ENCODE measurements at places on chromosomes 2 and 18.
A peak's percentile ranks its signal among the peaks of the same experiment; 100 is the strongest.

DNA sequence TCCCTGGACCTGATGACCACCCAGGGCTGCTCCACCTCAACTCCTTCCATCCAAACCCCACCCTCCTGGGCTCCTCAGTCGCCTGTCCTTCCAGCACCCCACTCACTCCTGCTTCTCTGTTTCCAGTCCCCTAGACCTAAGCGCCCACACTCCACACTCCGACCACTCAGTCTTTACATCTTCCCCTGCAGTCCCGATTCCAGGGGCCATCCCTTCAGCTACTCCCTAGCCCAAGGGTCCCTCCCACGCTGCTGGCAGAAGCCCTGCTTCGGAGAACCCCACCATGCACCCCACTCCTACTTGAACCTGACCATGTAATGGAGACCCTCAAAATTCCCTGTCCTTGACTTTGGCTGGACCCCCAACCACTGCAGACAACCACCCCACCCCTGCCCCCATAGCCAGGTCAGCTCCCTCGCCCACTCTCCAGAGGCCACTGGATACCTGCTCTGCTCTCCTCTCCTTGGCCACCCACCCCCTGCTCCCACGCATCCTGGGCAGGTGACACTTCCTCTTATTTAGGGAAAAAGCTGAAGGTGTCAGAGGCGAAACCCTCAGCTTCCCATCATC, 28.2 kb downstream of the EMX1 start:
- H3K27me3 ChIP-seq = no peaks in the 10 kb centered on the region
- no peak for DNase-seq
- no peaks in the 10 kb centered on the region for H3K4me1 ChIP-seq
- no peaks in the 10 kb centered on the region for H3K36me3 ChIP-seq
- no peak overlapping the region for H3K4me3 ChIP-seq
- H3K27ac ChIP-seq = no peak overlapping the region

- DNase-seq = no peak
- no peaks in the 10 kb centered on the region for H3K36me3 ChIP-seq
- H3K4me3 ChIP-seq = no peak overlapping the region
- no peak overlapping the region for H3K27ac ChIP-seq
- no peaks in the 10 kb centered on the region for H3K27me3 ChIP-seq
Observed at GRCh38 chr2:46471019-46471583, 8.3 kb upstream of the TMEM247 start.

- peaks cover 12% of the 10 kb centered on the region for H3K4me1 ChIP-seq
- DNase-seq = no peak
- no peak overlapping the region for H3K4me3 ChIP-seq
- no peaks in the 10 kb centered on the region for H3K27me3 ChIP-seq
Observed at GRCh38 chr2:239120664-239121063, 272.8 kb downstream of the TWIST2 start.

- H3K27ac ChIP-seq = no peak overlapping the region
- H3K4me1 ChIP-seq = no peaks in the 10 kb centered on the region
- H3K4me3 ChIP-seq = no peak overlapping the region
- DNase-seq = no peak
- no peaks in the 10 kb centered on the region for H3K27me3 ChIP-seq
Observed at GRCh38 chr2:121860758-121861227, 105.3 kb downstream of the TSN start.

- no peak overlapping the region for H3K27ac ChIP-seq
- H3K4me3 ChIP-seq = no peak overlapping the region
- no peak for DNase-seq
- H3K27me3 ChIP-seq = no peaks in the 10 kb centered on the region
- no peaks in the 10 kb centered on the region for H3K36me3 ChIP-seq
Observed at GRCh38 chr2:128472789-128473174, 154.1 kb upstream of the HS6ST1 start.

- DNase-seq = no peak
- H3K36me3 ChIP-seq = no peaks in the 10 kb centered on the region
- H3K4me3 ChIP-seq = no peak overlapping the region
- H3K27me3 ChIP-seq = no peaks in the 10 kb centered on the region
- H3K4me1 ChIP-seq = no peaks in the 10 kb centered on the region
- H3K27ac ChIP-seq = no peak overlapping the region
Observed at GRCh38 chr2:235005603-235006259, 53.9 kb downstream of the SH3BP4 start.

DNA sequence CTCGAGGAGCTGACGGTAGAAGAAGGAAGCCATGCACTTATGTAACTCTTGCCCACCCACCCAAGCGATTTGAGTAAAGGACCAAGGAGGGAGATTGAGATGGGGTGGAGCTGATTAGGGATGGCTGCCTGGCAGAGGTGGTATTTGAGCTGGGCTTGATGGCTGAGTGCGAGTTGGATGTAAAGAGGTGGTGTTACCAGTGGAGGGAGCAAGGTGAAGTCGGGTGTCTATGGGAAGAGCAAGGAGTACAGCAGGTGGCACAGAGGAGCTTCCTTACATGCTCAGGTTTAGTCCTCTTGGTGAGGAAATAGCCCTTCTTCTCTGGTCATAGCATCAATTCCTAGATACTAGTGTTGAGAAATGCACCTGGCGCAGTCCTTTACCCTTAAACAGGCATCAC, 294.2 kb upstream of the SKOR2 start:
- H3K27me3 ChIP-seq = no peaks in the 10 kb centered on the region
- no peaks in the 10 kb centered on the region for H3K4me1 ChIP-seq
- no peak overlapping the region for H3K4me3 ChIP-seq
- H3K27ac ChIP-seq = no peak overlapping the region
- no peaks in the 10 kb centered on the region for H3K36me3 ChIP-seq

DNA sequence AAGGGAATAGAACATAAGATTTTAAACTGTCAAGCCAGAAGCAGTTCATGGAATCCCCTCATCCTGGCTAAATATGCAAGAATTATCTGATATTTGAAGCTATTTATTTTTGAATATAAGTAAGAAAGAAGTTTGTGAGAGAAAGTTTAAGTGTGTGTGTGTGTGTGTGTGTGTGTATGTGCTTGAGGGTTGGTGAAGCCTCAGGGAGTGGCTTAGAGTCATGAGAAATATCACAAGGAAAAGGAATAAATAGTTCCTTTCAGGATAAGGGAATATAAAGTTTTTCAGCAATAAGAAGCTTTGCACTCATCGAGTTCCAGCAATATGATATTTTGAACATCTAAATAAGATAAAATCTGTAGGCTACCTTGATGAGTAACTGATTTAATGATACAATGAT, 359.6 kb downstream of the MEIS1 start:
- no peaks in the 10 kb centered on the region for H3K36me3 ChIP-seq
- H3K4me1 ChIP-seq = no peaks in the 10 kb centered on the region
- no peak overlapping the region for H3K27ac ChIP-seq
- no peak overlapping the region for H3K4me3 ChIP-seq
- no peak for DNase-seq

DNA sequence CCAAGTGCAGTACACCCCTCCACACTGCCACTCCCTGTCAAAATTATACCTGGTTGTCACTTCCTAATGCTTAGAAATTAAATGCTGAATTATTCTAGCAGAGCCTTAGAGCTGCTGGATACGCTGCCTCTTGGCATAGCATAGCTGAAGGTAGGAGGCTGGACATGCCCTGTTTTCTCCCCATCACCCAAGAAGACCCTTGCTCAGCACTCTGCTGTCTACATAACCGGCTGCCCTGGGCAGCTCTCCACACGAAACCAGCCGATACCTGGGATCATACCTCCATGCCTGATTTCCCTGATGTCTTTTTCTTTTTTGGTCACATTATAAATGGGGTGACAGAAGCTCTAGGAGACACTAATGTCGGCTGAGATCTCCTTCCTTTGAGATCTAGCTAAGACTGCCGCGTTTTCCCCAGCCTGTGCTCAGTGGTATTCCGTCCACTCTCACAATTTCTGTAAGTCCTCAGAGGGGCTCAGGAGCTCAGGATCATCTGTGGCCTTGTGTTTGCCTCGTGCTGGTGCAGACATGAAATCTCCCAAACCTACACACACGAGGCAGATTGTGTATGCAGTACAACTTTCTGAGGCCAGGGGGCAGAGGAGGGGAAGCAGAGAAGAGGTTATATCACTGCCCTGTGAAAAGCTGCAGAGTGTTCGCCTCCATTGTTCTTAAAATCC, 13.5 kb upstream of the ZAP70 start:
- H3K27ac ChIP-seq = no peak overlapping the region
- DNase-seq = peak; percentile 80
- no peak overlapping the region for H3K4me3 ChIP-seq

GRCh38 chr2:160394153-160394552, 99.5 kb downstream of the RBMS1 start:
- peak overlapping the region; percentile 46 for H3K27ac ChIP-seq
- peaks cover 60% of the 10 kb centered on the region for H3K4me1 ChIP-seq
- peak; percentile 73 for DNase-seq

DNA sequence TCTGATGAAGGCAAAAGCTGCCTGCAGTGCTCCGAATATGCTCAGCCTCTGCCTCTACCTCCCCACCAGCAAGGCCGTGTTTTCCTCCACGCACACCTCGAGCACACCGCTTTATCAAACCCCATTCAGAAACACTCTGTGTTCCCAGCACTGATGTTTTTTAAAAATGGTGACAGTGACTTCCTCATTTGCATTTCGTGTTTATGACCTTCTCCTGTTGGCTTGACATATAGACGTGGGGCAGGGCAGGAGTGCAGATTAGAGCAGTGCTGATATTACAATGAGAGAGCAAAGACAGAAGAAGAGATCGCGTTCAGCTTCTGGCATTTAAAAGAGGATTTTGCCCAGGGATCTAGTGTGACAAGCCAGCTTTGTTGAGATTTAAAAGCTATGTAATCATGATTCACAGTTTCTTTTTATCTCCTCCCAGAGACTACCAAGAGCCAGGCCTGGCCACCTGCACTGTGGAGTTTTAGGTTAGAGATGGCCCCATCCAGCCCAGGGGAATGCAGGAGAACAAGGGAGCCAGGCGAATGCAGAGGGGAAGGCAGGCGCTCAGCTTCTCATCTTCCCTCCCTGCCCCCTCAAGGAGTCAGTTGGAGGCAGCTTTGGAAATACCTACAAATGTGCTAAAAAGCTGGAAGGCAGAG, 61.5 kb upstream of the NEDD4L start:
- H3K4me1 ChIP-seq = no peaks in the 10 kb centered on the region
- no peak for DNase-seq
- no peaks in the 10 kb centered on the region for H3K36me3 ChIP-seq
- no peak overlapping the region for H3K4me3 ChIP-seq
- H3K27me3 ChIP-seq = no peaks in the 10 kb centered on the region
- H3K27ac ChIP-seq = no peak overlapping the region

DNA sequence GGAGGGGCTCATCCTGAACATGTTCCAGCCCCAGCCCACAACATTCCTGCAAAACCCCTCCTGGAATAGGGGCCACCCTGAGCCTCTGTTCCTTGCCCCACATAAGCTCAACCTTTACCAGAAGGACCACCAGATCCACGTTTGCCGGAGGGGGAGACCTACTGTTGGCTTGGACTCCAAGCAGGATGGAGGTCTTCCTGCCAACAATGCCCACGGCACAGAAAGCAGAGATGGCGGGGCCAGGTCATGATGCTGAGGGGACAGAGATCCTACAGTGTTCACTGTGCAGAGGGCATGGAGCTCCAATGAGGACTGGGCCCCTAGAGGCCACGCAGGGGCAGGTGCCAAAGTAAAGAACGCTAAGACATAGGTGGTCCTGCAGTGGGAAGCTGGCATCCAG, 98.5 kb upstream of the RAB6C start:
- H3K27ac ChIP-seq = no peak overlapping the region
- no peak for DNase-seq
- no peaks in the 10 kb centered on the region for H3K36me3 ChIP-seq
- H3K4me3 ChIP-seq = no peak overlapping the region

- DNase-seq = no peak
- H3K27ac ChIP-seq = no peak overlapping the region
- no peak overlapping the region for H3K4me3 ChIP-seq
- H3K36me3 ChIP-seq = no peaks in the 10 kb centered on the region
Observed at GRCh38 chr2:75098856-75099255, 100.5 kb downstream of the TACR1 start.

GRCh38 chr2:109185338-109185737, 56.3 kb downstream of the SH3RF3 start:
- H3K27me3 ChIP-seq = no peaks in the 10 kb centered on the region
- H3K36me3 ChIP-seq = no peaks in the 10 kb centered on the region
- DNase-seq = no peak
- no peak overlapping the region for H3K4me3 ChIP-seq

DNA sequence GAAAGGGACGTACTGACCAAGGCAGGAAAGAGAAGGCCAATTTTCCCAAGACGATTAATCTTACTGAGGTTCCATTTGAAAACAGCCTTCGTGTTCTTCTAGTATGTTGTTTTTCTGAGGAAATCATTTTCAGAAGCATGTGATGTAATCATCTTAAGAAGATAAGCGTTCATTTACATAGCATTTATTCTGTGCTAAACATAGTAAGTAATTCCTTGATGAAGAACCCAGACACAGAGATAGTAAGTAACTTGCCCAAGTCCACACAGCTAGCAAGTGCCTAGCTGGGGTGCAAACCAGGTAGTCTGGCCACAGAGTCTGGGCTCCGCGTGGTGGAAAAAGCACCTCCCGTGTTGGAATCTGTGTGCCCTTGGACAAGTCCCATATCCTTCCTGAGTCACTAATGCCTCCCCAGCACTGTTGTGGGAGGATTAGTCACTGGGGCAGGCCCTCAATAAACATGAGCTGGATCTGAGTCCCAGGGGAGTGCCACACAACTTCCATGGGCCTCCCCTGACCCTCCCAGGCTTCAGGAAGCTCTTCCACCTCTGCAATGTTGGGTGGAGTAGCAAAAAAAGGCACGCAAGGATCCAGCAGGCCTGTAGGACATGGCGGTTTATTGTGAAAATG, 26.9 kb upstream of the ASAP2 start:
- H3K4me3 ChIP-seq = no peak overlapping the region
- DNase-seq = no peak
- no peaks in the 10 kb centered on the region for H3K27me3 ChIP-seq
- H3K4me1 ChIP-seq = no peaks in the 10 kb centered on the region
- no peaks in the 10 kb centered on the region for H3K36me3 ChIP-seq
- H3K27ac ChIP-seq = no peak overlapping the region

DNA sequence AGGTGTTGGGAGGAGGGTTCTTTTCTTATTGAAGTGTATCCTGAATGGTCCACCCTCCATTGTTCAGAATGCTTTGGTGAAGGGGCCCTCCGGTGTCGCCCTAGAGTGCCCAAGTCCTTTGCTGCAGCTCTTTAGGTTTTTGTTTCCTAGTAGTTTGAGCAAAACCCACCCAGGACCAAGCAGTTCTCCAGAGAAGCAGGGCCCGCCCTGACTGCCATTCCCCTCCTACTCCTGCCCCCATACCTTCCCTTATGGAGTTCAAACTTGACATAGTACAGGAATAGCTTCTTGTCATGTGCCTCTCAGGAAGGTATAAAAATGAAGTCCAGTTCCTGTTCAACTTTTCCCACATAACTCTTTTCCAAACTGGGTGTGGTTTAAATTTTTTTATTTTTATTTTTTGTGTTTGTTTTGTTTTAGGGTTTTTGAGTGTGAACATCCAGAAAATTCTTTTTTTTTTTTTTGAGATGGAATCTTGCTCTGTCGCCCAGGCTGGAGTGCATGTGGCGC, 5.6 kb downstream of the MERTK start:
- no peak overlapping the region for H3K27ac ChIP-seq
- peaks cover 7% of the 10 kb centered on the region for H3K4me1 ChIP-seq
- H3K4me3 ChIP-seq = no peak overlapping the region
- DNase-seq = no peak
- H3K36me3 ChIP-seq = no peaks in the 10 kb centered on the region

DNA sequence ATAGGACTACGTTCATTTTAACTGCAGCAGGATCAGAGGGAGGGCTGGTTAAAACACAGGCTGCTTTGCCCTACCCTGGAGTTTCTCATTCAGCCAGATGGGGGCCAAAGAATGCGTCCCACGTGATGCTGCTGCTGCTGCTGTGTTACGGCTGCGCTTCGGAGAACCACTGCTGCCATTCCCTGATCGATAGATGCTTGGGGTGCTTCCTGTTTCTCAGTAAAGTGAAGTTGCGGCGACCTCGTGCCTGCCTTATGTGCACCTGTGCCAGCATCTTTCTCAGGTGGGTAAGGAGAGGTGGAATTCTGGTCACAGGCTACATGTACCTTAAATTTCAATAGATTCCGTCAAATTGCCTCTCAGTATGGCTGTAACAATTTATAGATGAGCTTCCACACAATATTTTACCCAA, 24.7 kb upstream of the TOGARAM2 start:
- no peaks in the 10 kb centered on the region for H3K27me3 ChIP-seq
- no peak for DNase-seq
